NCI-H187 (cell line): ENCODE measurements at places on chromosomes 16 and 17.

GRCh38 chr16:79229361-79229760, 371.2 kb downstream of the MAF start:
- DNase-seq, result no peak

DNA sequence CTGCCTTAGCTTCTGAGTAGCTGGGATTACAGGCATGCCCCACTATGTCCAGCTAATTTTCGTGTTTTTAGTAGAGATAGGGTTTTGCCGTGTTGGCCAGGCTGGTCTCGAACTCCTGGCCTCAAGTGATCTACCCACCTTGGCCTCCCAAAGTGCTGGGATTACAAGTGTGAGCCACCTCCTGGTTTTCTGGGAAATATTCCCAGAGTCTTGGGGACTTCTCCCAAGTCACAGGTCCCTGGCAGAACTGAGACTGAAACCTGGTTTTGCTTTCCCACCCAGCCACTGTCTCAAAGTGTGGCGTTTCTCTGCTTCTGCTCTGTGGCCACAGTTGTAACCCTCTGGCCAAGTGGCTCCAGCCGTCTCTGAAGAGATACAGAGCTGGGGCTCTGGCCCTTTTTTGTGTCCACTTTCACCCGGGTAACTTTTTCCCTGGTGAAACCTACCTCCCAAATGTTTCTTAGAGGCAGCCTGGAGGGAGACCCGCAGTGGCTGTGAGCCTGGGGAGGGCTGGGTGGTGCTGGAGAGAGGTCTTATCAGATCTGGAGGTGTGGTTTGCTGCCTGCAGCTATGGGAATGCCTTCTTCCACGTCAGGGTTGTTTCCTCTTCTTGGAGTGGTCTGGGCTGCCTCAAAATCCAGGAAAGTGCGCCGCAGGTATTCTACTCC, 5.1 kb downstream of the KSR1 start:
- DNase-seq, result no peak

- DNase-seq, result no peak
Observed at GRCh38 chr17:78110363-78111015, 18.1 kb downstream of the TMC6 start.

GRCh38 chr16:50440991-50441390, 72.2 kb upstream of the BRD7 start:
- DNase-seq, result no peak

GRCh38 chr16:53152329-53152728, 97.5 kb downstream of the CHD9 start:
- no peak for DNase-seq

- no peak for DNase-seq
Observed at GRCh38 chr16:27149986-27150385, 53.3 kb upstream of the KDM8 start.

GRCh38 chr17:29591737-29592608, 959 bp upstream of the ANKRD13B start:
- DNase-seq, result peak; percentile 77

DNA sequence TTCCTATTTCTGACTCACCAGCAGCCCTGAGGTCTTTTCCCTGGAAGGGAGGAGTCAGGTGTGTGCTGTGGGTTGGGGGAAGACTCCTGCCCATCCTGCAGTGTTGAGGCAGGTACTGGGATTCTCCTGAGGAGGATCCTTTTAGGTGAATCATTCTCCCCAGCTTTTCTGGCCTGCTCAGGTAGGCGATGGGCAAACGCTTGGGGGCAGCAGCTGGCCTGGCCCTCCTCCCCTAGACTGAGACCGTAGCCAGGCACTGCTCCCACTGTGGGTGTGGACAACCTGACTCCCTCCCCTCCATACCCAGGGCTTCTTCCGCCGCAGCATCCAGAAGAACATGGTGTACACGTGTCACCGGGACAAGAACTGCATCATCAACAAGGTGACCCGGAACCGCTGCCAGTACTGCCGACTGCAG, 15.1 kb downstream of the GJD3 start:
- DNase-seq, result no peak
